ENCODE measurements at places on chromosomes 6 and 20.

DNA sequence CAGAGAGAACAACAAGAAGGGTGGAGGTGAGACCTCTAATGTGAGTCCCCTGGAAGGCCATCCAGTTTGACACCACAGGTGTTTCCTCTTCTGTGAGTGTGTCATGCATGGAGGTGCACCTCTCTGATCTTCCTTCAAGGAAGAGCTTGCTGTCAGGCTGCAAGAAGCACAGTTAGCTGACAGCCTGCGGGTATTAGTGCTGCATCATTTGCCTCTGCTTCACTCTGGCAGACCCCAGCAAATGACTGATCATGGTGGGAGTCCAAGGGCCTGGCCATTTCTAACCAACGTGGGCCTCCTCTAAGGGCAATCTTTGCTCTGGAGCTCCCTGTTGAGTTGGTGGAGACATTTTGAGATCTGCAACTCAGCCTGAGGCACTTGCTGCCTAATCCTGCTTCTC lies 206.3 kb downstream of the EPHA7 start:
- DNase-seq = no peak

GRCh38 chr6:159681191-159681880 lies 11.7 kb downstream of the SOD2 start:
- DNase-seq = no peak

DNA sequence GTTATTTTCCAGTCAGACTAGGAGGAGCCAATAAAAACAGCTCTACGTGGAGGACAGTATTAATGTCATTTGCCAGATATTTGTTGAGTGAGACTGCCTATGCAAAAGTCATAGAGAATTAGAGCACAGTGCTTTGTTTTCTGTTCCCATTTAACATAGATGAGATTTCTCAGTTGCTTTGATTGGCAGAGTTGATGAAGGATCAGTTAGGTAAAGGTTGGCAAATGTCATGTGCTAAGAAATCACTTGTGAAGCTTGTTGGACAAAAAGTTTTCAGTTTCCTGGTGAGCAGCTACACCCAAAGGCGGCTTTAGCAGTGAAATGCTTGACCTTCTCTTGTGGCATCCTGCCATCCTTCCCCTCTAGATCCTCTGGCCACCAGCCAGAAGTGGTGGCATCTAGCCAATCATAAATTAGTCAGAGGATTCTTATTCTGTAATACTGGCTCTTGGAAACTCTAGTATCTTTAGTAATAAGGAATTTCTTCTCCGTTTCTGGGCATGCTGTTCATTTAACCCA lies 37.0 kb downstream of the BCKDHB start:
- no peak for DNase-seq

DNA sequence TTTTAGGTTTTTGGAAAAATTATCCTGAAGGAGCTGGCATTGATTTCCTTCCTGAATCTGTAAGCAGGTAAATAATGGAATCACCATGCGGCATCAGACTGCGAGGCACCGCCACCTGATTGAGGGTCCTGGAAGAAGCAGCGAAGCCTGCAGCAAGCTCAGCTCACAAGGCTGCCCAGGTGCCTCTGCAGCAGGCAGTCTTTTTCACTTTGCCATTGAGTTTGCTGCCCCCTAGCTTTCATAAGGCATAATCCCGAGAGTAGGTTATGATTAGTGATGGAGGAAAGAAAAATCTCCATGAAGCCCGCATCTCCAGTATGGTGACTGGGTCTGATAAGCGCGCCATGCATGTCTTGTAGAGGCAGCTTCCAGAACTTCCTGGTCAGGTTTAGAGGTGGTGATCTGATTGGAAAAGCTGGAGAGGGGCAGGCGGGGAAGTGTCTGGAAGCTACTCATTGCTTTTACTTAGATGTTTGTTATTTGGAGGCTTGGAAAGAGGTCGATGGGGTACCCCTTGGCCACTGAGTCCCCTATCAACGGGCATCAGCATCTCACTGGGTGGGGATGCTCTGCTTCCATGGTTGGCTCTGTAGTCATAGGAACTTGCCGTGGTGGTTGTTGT lies 26.7 kb downstream of the IYD start:
- DNase-seq = no peak

- DNase-seq = no peak
Measured at GRCh38 chr6:99736302-99736701, 129.7 kb downstream of the PRDM13 start.

DNA sequence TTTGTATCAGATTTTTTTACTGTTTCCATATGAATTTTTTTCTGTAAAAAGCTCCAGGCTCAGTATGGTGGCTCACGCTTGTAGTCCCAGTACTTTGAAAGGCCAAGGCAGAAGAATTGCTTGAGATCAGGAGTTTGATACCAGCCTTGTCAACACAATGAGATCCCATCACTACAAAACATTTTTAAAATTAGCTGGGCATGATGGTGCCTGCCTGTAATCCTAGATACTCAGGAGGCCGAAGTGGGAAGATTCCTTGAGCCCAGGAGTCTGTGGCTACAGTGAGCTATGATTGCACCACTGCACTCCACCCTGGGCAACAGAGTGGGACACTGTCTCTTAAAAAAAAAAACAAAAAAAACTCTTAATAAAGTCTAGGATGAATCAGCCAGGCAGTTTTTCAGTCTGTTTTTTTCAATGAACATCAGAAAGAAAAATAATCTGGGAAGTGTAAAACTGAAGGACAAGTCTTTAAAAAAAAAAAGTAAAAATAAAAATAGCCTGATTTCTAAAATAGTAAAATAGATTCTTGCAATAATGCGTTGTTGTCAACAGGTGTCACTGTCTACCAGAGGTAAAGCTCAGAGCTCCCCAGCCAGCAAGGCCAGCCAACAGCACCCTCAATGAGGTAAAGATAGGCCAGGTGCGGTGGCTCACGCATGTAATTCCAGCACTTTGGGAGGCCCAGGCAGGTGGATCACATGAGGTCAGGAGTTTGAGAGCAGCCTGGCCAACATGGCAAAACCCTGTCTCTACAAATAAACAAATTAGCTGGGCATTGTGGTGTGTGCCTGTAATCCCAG lies 9.3 kb upstream of the ATG5 start:
- DNase-seq = peak; percentile 13

DNA sequence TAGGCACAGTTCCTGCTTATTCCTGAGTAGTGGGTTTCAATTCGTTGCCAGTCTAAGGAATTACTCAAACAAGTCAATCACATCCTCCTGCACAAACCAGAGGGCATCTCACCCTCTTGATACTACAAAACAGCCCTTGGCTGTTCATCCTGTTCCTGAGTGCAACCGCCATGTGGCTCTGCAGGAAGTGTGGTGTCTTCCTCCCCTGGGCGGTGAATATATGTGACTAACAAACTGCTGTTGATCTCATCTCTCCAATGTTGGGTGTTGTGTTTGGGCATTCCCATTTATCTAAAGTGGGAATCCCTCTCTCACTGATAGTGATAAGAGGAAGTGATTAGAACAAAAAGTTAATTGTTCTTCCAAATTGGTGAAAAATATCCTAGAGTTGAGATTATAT lies 163.0 kb downstream of the TBX18 start:
- DNase-seq = peak; percentile 25

DNA sequence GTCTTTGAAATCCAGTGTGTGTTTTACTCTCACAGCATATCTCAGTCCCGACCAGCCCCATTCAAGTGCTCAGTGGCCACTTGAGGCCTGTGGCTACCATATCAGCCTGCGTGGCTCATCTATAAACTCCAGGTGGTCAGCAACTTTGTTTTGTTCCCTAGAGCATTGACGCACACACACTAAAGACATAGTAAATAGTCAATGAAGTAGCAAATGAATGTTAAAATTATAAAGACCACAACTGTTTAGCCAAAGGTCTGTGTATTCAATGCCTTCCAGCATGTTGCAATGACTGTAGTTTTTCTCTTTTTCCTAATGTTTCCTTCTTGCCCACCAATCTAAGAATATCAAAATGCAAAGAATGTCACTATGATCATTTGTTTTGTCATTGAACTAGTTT lies 238.2 kb upstream of the ZNF217 start:
- DNase-seq = no peak

DNA sequence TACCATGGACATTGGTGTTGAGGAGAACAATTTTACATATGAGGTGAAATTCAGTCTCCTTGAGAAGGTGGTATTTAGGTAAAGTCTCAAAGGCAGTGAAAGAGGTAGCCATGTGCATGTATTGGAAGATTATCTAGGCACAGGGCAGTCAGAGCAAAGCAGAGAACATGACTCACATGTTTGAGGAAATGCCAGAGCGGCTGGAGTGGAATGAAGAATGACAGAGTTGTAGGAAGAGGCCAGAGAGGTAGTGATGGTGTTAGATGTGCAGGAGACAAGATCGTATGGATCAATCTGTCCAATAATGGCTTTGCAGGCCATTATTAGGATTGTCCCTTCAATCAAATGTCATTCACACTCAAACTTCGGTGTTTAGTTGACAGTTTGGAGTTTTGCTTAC lies 449.4 kb upstream of the PTCHD4 start:
- no peak for DNase-seq

DNA sequence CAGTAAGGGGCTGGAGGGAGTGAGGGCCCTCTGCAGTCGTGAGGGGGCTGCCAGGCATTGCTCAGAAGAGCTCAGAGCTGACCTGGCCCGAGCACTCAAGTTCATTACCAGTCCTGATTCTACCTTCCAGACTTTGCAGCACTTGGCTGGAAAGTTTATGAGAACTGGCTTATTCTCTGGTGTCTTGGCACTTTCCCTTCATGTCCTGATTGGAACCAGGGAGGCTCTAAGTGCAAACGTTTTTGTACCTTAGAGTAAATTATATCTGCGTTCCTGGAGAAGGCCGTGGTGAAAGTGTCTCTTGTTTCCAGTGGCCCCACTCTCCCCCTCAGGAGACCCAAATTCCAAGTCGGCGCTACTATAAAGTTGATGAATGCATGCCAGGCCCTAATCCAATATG lies 402.3 kb downstream of the CDC5L start:
- no peak for DNase-seq

GRCh38 chr6:165662041-165662748 lies 846 bp downstream of the PDE10A start:
- DNase-seq = no peak

DNA sequence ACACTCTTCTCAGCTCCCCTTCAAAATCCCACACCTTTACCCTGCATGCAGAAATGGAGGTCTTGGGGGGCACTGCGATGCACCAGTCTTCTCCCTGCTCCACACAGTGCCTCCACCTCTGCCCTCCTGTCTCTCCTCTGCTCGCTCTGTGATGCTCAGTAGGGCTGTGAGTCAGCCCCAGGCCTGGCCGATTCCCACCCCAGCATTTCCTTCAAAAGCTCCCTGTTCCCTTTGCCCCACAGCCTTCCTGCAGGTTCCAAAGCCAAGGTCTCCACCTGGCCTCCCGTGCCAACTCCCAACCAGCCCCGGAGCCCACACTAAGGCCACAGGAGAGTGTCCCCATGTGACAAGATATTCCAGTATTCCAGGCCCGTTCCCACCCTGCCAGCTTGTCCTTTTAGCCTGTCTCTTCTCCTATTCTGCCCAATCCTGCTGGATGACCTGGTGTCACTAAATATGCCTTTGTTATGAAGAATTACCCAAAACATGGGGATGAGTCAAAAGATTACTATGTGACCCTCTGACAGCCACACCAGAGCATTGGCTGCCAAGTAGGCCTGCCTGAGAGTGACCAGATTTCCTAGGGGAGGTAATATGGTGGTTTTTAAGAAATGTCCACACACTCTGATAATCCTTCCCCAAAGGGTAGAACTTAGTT lies 118.9 kb upstream of the NXT1 start:
- DNase-seq = no peak

DNA sequence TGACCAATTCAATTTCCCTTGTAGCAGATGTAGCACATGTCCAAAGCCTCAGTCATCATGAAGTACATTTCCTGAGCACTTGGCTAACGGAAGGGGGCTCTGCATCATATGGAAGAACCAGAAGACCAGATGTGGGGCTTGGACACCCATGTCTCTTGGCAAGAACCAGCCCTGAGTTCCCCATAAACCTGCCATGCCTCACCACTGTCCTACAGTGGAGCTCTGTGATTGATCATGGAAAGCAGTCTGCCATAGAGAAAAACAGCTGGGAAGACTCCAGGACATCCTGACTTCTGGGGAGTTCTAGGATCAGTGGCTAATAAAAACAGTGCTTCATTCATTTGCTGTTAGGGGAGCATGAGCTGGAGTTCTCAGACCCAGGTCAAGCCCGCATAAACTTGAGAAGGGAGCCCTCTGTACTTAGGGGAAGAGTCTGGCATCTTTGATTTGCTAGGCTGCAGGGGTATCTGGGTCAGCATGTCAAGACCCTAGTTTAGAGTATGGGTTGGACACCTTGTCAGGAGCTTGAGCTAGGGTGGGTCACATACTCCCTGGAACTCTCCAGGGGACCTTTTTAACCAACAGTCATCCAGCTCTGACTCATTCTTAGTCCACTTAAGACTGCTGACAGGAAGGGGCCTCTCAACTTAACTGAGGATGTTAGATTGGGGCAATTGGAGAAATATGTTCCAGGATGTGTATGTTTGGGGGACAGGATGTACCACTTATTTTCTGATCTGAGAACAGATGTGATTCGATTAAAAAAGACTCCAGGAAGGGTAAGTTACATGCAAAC lies 26.3 kb upstream of the TRAM2 start:
- DNase-seq = no peak

All from KG1 (cell line).